Right hindlimb (tissue), 1 donor: ENCODE measurements at places on chromosomes 5 and 9.

GRCh38 chr5:16253856-16254255 lies 74.3 kb upstream of the MARCHF11 start:
- no peak for DNase-seq

GRCh38 chr5:129622531-129622930 lies 125.4 kb upstream of the MINAR2 start:
- DNase-seq = no peak

DNA sequence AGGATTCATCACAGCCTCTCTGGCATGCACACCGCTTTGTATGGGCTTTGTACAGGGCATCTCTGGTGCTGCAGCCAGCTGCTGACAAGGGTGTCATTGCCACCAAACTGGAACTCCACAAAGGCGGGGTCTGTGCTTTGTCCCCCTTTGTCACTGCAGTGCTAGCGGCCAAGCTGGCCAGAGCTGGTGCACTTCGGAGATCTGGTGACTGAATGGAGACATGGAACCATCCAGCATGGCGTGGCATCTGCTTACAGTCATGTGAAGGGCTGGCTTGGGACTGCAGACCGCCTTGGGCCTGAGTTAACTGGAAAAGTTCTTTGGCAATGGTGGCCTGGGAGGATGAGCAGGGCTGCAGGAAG lies 18.7 kb upstream of the COL5A1 start:
- DNase-seq = no peak

GRCh38 chr5:16505904-16506303 lies 40.3 kb upstream of the ZNF622 start:
- DNase-seq = no peak

GRCh38 chr9:110282739-110283081 lies 26.4 kb upstream of the TXN start:
- DNase-seq = no peak

GRCh38 chr5:80296121-80296520 lies 23.7 kb upstream of the SPZ1 start:
- no peak for DNase-seq

DNA sequence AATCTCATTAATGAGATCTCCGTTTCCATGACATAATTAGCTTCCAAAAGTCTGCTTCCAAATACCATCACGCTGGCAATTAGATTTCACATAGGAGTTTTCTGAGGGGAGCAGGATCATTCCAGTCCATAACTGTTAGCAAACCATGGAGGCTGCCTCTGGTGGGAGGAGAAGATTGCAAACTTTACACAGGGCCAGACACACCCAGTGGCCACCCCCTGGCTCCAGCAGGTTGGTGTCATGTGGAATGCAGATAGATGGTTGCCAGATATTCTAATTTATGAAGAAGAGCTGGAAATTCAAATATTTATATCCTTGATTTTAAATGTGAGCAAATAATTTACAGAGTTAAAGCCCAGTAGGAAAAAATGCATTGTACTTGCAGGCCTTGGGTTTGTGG lies 164.2 kb downstream of the ICE1 start:
- DNase-seq = no peak

GRCh38 chr9:116574027-116574679 lies 113.0 kb upstream of the TRIM32 start:
- DNase-seq = no peak

- no peak for DNase-seq
These were observed 141.7 kb upstream of the STK32A start for GRCh38 chr5:147093138-147093537.
